ENCODE measurements at places on chromosomes 1 and 21. TPM values are rescaled to one million over a fixed set of nuclear protein-coding genes. Genes with fewer than 3 reads are reported as not detected.

The OTUD3 gene
- 4.4 TPM for total RNA-seq

The DLGAP3 gene
- total RNA-seq, result 0.18 TPM

DNA sequence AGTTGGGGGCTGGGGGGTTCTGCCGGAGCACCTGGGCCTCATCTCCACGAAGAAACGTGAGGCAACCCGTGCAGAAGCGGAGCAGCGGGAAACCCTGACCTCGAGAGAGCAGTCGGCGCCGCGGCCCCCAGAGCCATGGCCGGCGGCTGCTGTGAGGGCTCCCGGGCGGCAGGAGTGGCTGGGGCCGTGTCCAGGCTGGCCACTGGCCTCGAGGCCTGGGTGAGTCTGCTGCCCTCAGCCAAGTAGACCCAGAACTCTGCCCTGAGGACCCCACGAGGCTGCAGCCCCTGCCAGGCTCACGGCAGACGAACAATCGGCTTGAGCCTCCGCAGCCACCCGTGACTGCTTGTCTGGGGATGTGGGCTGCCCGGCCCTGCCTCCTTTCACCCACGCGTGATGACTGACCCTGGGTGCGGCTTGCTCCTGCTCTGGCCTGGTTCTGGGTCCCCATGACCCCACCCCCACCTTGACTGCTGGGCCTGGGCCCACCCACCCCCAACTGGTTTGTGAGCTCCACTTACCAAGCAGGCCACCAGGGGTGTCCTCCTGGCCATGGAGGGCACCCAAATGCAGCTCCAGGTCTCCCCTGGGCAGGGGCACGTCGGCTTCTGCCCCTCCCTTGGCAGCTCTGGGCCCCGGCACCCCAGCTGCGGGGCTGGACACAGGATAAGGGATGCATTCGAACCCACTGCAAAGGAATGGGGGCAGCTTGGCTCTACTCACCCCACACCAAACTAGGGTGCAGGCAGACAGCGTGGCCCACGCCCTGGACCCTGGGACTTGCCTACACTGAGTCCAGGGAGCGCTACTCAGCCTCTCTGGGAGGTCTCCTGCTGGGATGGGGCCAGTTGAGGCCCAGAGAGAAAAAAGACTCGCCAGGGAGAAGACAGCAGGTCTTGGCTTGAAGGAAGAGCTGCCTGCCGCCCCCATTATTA is 34.2 kb downstream of the MORN1 start:
- H3K4me3 ChIP-seq, result no peak overlapping the region
- H3K36me3 ChIP-seq, result no peaks in the 10 kb centered on the region
- H3K4me1 ChIP-seq, result peaks cover 12% of the 10 kb centered on the region
- DNase-seq, result no peak
- no peak overlapping the region for H3K27ac ChIP-seq

The APCS gene
- total RNA-seq, result not detected

DNA sequence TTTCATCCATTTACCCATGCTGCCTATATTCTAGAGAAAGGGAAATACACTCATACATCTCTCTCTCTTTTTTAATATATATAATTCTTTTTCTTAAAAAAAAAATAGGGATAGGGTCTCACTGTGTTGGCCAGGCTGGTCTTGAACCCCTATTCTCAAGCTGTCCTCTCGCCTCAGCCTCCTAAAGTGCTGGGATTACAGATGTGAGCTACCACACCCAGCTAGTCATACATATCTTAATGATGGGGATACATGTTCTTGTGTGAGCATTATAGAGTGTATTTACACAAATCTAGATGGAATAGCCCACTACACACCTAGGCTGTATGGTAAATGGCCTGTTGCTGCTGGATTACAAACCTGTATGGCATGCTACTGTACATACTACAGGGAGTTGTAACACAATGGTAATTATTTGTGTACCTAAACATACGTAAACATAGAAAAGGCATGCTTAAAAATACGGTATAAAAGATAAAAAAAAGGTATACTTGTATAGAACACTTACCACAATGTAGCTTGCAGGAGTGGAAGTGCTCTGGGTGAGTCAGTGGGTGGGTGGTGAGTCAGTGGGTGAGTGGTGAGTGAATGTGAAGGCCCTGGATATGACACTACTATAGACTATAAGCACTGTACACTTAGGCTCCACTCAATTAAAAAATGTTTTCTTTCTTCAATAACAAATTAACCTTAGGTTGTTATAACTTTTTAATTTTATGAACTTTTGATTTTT is 72.9 kb downstream of the IVNS1ABP start:
- no peaks in the 10 kb centered on the region for H3K4me1 ChIP-seq
- no peaks in the 10 kb centered on the region for H3K36me3 ChIP-seq
- no peak overlapping the region for H3K4me3 ChIP-seq
- H3K27ac ChIP-seq, result no peak overlapping the region
- no peak for DNase-seq

The CEP170 gene
- 11.4 TPM for total RNA-seq

GRCh38 chr1:228983661-228984060 is 248.4 kb downstream of the RHOU start:
- DNase-seq, result no peak
- H3K36me3 ChIP-seq, result no peaks in the 10 kb centered on the region
- no peaks in the 10 kb centered on the region for H3K27me3 ChIP-seq
- H3K4me1 ChIP-seq, result no peaks in the 10 kb centered on the region

The XCL2 gene
- total RNA-seq, result 3.2 TPM

DNA sequence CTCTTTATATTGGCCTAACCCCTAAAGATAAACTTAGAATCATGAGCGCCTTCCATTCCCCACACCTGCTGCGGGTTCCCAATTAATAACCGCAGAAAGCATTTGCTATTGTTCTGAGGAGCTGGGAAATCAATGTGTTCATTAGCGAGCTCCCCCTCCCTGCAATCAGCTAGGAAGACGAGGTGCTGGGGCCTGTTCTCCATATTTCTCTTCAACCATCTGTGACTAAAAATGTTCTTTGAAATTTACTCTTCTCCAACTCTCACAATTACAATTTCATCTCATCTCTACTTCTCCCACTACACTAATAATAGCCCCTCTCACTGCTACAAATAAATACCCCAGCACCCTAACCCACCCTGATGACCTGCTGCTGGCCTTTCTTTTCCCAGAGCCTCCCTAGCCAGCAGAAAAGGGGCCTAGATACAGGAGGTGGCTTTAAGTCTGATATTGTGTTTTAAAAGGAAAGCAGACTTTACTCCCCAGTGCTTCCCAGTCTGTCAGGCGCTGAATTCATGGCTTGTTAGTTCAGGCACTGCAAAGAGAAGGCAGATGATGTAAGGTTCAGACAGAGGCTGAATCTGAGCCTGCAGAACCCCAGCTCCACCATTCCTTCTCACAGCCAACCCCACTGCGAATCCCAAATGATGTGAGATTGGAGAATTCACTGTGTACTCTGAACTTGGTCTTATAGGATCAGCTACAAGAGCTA is 477.5 kb upstream of the DAB1 start:
- H3K4me1 ChIP-seq, result no peaks in the 10 kb centered on the region
- no peak for DNase-seq
- no peak overlapping the region for H3K4me3 ChIP-seq
- no peaks in the 10 kb centered on the region for H3K36me3 ChIP-seq
- H3K27ac ChIP-seq, result no peak overlapping the region

GRCh38 chr1:181139631-181140061 is 51.1 kb downstream of the IER5 start:
- H3K27ac ChIP-seq, result peak overlapping the region; percentile 31
- H3K36me3 ChIP-seq, result no peaks in the 10 kb centered on the region
- no peaks in the 10 kb centered on the region for H3K27me3 ChIP-seq
- no peak for DNase-seq

- H3K4me1 ChIP-seq, result peaks cover 34% of the 10 kb centered on the region
- no peak for DNase-seq
- peak overlapping the region; percentile 52 for H3K4me3 ChIP-seq
- H3K27me3 ChIP-seq, result no peaks in the 10 kb centered on the region
- H3K36me3 ChIP-seq, result no peaks in the 10 kb centered on the region
Observed at GRCh38 chr1:228058949-228059633, 23.4 kb upstream of the ARF1 start.

- H3K4me3 ChIP-seq, result no peak overlapping the region
- no peaks in the 10 kb centered on the region for H3K36me3 ChIP-seq
- H3K4me1 ChIP-seq, result peaks cover 41% of the 10 kb centered on the region
- no peak for DNase-seq
- no peak overlapping the region for H3K27ac ChIP-seq
- H3K27me3 ChIP-seq, result no peaks in the 10 kb centered on the region
Observed at GRCh38 chr1:234865171-234866006, 255.4 kb upstream of the IRF2BP2 start.

DNA sequence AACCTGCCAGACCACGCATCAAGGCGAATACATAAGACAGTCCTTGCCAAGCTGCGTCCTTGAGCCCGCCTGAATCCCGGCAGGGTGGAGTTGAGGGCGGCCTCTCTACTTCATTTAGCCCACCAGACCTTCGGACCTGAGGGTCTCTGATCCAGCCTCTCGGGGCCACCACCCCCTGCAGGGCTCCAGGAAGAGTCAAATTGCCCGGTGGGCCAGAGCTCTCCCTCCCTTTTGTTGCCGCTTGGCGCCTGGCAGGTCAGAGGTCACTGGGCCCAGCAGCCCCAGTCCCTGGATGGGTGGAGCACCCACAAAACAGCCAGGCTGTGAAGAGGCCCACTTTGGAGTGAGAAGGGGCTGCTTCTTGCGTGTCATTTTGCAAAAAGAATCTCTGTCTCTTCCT is 9.0 kb downstream of the GNG4 start:
- H3K27ac ChIP-seq, result no peak overlapping the region
- H3K4me1 ChIP-seq, result peaks cover 2% of the 10 kb centered on the region
- DNase-seq, result no peak
- no peaks in the 10 kb centered on the region for H3K36me3 ChIP-seq

GRCh38 chr1:208061632-208062031 is 150.7 kb upstream of the CD34 start:
- H3K36me3 ChIP-seq, result peaks cover 4% of the 10 kb centered on the region
- no peak overlapping the region for H3K4me3 ChIP-seq
- no peak overlapping the region for H3K27ac ChIP-seq
- H3K27me3 ChIP-seq, result no peaks in the 10 kb centered on the region
- H3K4me1 ChIP-seq, result no peaks in the 10 kb centered on the region

- peaks cover 22% of the 10 kb centered on the region for H3K4me1 ChIP-seq
- no peak for DNase-seq
- no peaks in the 10 kb centered on the region for H3K27me3 ChIP-seq
- no peaks in the 10 kb centered on the region for H3K36me3 ChIP-seq
Observed at GRCh38 chr1:234751678-234752077, 141.7 kb upstream of the IRF2BP2 start.

GRCh38 chr1:48030696-48031365 is 33.6 kb upstream of the TRABD2B start:
- H3K36me3 ChIP-seq, result no peaks in the 10 kb centered on the region
- no peak overlapping the region for H3K4me3 ChIP-seq
- H3K27me3 ChIP-seq, result peaks cover 9% of the 10 kb centered on the region
- peaks cover 10% of the 10 kb centered on the region for H3K4me1 ChIP-seq
- no peak for DNase-seq
- no peak overlapping the region for H3K27ac ChIP-seq

The C1QTNF12 gene
- 3.0 TPM for total RNA-seq

- no peak for DNase-seq
- H3K27ac ChIP-seq, result no peak overlapping the region
- H3K36me3 ChIP-seq, result no peaks in the 10 kb centered on the region
- H3K27me3 ChIP-seq, result no peaks in the 10 kb centered on the region
Observed at GRCh38 chr1:215484171-215484939, 82.7 kb upstream of the KCTD3 start.

GRCh38 chr1:160158031-160158430 is 6.6 kb downstream of the ATP1A4 start:
- DNase-seq, result no peak
- H3K4me1 ChIP-seq, result no peaks in the 10 kb centered on the region

The DMBX1 gene
- total RNA-seq, result not detected

DNA sequence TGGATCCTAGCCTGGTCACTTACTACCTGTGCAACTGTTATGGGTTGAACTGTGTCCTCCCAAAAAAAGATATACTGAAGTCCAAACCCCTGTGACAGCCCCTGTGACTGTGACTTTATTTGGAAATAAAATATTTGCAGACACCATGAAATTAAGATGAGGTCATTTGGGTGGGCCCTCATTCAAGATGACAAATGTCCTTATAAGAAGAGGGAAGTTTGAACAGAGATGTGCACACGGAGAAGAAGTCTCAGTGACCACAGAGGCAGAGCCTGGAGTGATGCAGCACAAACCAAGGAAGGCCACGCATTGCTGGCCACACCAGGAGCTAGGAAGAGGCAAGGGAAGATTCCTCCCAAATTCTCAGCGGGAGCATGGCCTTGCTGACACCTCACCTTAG is 249.7 kb upstream of the RUNX1 start:
- H3K4me3 ChIP-seq, result no peak overlapping the region
- no peaks in the 10 kb centered on the region for H3K27me3 ChIP-seq
- no peaks in the 10 kb centered on the region for H3K4me1 ChIP-seq
- DNase-seq, result no peak

The FCRL2 gene
- total RNA-seq, result 0.32 TPM

The CHODL gene
- total RNA-seq, result not detected

The KCND3 gene
- total RNA-seq, result 6.0 TPM

DNA sequence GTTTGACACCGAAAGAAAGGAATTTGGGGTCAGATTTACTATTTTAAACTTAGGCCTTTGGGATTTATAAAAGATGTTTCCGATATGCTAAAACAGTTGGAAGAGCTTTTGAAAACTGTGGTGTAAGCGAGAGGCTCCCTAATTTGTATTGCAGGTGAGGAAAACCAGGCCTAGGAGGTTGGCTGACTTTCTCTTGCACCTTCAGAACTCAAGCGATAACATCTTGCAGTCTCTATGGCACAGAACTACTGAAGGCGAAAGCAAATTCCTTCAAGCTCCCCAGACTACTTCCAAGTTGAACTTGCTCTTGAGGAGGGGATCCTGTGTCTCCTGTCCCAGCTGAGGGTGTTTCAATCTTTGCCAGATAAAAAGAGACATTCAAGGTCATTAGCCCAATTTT is 685.7 kb downstream of the ADGRL2 start:
- no peaks in the 10 kb centered on the region for H3K36me3 ChIP-seq
- H3K27ac ChIP-seq, result no peak overlapping the region
- DNase-seq, result no peak
- H3K27me3 ChIP-seq, result no peaks in the 10 kb centered on the region
- H3K4me3 ChIP-seq, result no peak overlapping the region

- no peaks in the 10 kb centered on the region for H3K36me3 ChIP-seq
- DNase-seq, result no peak
Observed at GRCh38 chr1:2389644-2390043, 1.7 kb downstream of the MORN1 start.

GRCh38 chr1:26496861-26497260 is 24.6 kb downstream of the HMGN2 start:
- H3K36me3 ChIP-seq, result no peaks in the 10 kb centered on the region
- no peak overlapping the region for H3K27ac ChIP-seq
- H3K4me1 ChIP-seq, result peaks cover 21% of the 10 kb centered on the region
- no peaks in the 10 kb centered on the region for H3K27me3 ChIP-seq
- no peak for DNase-seq

The LAMC2 gene
- total RNA-seq, result 15.7 TPM

GRCh38 chr1:183633676-183634343 is 1.8 kb downstream of the ARPC5 start:
- no peak for DNase-seq
- H3K4me3 ChIP-seq, result peak overlapping the region; percentile 87
- H3K27me3 ChIP-seq, result no peaks in the 10 kb centered on the region
- peaks cover 62% of the 10 kb centered on the region for H3K4me1 ChIP-seq
